ENCODE measurements at places on chromosomes 5 and 9.

- no peak for DNase-seq
Measured at GRCh38 chr5:62333250-62333794, 27.3 kb downstream of the KIF2A start.

- no peak for DNase-seq
Measured at GRCh38 chr9:104984121-104984520, 56.2 kb upstream of the ABCA1 start.

DNA sequence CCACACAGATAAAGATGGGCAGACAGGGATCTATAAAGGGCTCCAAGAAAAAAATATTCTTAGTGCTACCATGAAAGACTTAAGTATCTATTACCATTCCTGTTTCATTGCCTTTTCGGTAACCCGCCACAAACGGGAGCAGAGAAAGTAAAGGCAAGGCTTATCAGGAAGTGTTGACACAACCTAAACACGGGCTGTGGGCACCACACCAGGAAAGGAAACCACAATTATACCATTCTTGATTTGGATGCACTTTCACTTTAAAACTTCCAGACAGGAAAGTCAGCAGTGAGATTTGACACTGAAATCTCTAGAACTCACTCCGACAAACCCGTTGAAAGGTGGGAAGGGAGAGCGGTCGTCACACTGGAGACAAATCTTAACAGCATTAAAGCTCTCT is 6.5 kb downstream of the TLE1 start:
- DNase-seq, result no peak

DNA sequence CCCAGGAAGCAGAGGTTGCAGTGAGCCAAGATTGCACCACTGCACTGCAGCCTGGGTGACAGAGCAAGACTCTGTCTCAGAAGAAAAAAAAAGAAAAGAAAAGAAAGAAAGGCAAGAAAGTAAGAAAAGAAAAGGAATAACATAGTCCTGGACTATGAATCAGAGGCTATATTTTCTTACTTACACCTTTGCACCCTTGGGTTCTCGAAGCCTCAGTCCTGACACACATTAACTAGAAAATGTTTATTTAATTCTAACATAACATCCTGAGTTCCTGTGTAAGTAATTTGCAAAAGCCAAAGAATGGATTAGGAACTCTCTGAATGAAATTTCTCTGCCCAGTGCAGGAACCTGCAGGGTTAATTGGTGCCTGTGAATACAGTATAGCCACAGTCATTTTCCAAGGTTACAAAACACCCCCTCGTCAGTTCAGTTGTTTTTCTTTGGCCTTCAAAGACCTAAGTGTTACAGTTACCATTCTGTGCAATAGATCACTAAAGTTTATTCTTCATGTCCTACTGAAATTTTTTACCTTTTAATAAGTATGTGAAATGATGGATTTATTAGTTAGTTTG is 147.6 kb downstream of the SV2C start:
- no peak for DNase-seq

DNA sequence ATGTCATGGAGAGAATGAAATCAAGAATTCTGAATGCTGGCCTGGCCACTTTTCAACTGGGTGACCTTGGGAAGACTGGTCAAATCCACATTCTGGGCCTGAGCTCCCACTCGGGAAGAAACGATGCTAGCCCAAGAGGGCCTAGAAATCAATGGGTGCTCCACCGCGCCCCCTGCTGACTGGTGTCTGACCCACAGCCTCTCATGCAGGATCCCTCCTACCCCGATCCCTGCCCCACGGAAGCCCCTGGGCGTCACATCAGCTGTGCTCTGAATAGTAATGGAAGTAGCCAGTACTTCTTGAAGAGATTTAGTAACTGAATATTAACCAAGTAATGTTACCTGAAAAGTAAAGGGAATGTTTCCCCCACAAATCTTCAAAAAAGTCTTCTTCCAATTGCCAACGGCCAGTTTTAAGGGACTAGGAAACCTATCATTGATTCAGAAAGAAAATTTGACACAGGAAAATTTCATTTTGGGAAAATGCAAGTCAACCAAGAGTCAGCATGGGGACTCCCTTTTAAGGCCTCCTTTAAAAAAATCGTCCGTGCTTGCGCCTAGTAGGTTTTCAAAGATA is 43.9 kb downstream of the CRB2 start:
- DNase-seq, result no peak

GRCh38 chr5:168155585-168155984 is 135.9 kb upstream of the WWC1 start:
- no peak for DNase-seq

DNA sequence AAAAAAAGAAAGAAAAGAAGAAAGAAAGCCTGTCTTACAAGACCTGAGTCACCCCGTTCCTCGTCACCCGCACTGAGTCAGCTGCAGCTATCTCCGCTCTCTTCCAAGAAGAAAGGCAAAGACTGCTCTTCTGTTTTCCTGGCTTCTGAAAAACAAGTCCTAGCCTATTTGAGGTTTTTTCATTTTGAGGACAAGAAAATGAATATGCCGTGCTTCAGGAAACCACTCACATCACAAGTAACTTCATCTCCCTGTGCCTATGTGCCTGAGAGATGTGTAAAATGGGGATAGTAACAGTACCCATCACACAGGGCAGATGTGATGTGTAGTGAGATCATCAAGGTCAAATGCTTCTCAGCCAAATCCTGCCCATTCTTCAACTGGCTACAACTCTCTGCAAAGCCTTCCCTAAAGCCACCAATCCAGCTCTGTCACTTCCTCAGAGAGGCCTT is 78.4 kb downstream of the GLDC start:
- no peak for DNase-seq

DNA sequence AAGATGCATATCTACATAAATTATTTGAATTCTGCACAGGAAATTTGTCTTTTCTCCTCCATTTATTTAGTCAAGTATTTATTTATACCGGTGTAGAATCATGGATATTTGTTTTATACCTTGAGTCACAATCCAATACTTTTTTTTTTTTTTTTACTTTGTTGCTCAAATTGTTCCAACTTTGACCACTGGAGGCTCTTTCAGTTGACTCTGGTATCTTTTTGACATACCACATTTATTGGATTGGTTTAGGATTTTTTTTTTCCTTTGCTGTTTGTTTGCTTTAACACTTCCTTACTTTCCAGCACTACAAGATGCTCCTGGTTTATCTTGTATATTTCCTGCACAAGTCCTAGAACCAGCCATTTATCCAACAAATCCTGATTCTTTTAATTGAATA is 543.1 kb upstream of the RIOK2 start:
- DNase-seq, result no peak

- peak; percentile 16 for DNase-seq
Measured at GRCh38 chr9:89778100-89779090, 173.6 kb downstream of the GADD45G start.

- DNase-seq, result no peak
Measured at GRCh38 chr5:170552621-170553115, 48.8 kb downstream of the KCNIP1 start.

DNA sequence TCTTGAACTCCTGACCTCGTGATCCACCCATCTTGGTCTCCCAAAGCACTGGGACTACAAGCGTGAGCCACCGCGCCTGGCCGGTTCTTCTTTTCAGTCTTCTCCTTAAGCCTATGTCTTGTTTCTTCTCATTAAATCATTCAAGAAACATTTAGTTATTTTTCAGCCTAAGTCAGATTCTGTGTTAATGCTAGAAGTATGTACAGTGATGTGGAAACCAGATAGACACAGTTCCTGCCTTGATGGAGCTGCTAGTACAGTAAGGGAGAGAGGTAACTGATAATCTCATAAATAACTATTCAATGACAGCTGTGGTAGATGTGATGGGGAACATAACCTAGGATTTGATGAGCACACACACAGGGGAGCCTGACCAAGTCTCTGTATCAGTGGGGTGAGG is 46.3 kb upstream of the NR3C1 start:
- DNase-seq, result no peak

DNA sequence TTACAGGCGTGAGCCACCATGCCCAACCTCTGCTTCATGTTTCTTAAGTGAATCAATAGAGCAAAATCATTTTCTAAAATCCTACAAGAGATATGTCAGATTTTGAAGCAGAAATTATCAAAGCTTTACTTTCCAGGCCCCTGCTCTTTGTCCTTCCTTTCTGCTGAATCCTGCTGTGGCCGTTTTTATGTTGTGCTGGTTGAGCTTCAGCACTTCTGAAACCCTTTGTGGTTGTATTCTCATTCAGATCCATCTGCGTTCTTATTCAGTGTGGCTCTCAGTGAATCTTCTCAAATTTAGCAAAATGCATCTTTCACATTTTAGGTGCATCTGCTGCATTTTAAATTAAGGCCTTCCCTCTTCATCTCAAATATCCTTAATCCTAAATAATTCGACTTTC is 26.0 kb downstream of the JMY start:
- no peak for DNase-seq

- DNase-seq, result peak; percentile 74
Measured at GRCh38 chr9:4985386-4986266, 554 bp downstream of the JAK2 start.

- DNase-seq, result no peak
Measured at GRCh38 chr9:91783876-91784672, 166.0 kb downstream of the ROR2 start.

DNA sequence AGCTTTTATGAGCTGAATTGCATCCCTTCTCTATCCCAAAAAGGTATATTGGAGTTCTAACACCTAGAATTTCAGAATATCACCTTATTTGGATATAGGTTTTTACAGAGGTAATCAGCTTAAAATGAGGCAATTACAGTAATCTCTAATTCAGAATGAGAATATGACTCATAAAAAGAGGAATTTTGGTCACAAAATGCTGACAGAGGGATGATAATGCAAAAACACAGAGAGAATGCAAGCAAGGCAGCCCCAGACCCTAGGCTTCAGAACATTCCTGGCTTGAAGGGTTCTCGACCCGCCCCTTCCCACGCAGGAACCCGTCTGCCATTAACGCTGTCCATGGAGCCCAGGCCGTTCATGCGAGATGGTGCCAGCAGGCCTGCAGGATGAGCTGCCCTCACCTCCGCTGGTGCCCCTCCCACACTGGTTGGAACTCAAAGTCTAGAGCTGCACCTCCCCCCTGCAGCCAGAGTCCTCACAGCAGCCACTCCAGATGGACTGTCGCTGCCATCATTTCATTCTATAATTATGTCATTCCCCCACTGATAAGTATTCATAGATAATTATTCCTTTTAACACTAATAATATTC is 1173.4 kb upstream of the ACO1 start:
- DNase-seq, result no peak

DNA sequence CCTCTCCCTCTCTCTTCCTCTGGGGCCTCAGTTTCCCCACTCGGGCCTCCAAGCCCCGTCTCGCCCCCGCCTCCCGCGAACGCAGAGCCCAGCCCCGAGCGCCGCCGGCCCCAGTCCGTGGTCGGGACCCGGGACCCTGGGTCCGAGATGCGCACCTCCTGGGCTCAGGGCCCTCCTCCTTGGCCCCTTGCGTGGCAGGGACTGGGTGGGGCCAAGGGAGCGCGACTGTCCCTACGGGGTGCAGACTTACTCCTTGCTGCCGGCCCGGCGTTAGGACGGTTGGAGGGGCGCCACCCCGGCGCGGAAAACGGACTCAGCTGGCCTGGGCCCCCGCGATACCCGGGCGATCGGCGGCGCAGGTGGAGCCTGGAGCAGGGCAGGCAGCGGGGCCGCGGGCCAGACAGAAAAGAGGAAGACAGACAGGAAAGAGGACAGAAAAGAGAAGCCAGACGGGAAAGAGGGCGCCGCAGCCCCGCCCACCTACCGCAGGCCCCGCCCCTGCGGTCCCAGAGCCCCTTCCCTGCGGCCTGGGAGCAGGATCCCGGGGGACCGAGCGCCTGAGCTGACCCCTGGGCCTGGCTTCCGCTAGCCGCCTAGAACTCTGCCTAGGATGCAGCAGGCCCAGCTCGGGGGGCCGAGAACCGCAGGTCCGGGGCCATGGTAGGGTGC is at the start of gene GBGT1:
Gene GBGT1 (minus strand): TSS at position 411 of the 669 bp plus-strand sequence. CDS start 1,502 bp downstream, outside the sequence.
- DNase-seq, result peak; percentile 6

DNA sequence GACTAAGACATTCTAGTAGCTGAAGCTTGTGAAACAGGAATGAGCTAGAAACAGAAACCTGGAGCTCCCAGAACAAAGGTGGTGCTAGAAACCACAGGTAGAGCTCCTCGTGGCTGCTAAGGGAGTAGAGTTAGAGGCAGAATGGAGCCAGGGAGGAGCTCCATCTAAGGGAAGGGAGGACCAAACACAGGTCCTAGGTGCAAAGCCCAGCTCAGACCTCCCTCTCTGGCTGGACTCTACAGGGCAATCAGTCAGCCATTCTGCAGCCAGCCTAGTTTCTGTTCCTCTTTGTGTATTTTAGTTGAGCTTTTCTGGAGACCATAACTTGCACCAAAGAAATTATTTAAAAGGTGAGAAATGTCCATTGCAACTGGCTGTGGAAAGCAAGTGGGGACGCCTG is 70.4 kb downstream of the CRB2 start:
- no peak for DNase-seq

- DNase-seq, result no peak
Measured at GRCh38 chr9:134835448-134835847, 45.2 kb upstream of the FCN2 start.

DNA sequence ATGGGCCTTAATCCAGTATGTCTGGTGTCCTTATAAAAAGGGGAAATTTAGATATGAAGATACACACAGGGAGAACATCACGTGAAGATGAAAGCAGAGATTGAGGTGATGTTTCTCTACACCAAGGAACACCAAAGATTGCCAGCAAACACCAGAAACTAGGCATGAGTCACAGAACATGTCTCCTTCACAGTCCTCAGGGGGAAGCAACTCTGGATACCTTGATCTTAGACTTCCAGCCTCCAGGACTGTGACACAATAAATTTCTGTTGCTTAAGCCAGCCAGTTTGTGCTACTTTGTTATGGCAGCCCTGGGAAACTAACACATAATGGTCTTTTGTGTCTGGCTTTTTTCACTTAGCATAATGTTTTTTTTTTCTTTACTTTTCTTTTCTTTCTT is 41.2 kb upstream of the STRBP start:
- no peak for DNase-seq

GRCh38 chr5:86442036-86442745 is 175.6 kb upstream of the COX7C start:
- no peak for DNase-seq

- peak; percentile 55 for DNase-seq
Measured at GRCh38 chr5:82560561-82560960, 282.4 kb upstream of the RPS23 start.

DNA sequence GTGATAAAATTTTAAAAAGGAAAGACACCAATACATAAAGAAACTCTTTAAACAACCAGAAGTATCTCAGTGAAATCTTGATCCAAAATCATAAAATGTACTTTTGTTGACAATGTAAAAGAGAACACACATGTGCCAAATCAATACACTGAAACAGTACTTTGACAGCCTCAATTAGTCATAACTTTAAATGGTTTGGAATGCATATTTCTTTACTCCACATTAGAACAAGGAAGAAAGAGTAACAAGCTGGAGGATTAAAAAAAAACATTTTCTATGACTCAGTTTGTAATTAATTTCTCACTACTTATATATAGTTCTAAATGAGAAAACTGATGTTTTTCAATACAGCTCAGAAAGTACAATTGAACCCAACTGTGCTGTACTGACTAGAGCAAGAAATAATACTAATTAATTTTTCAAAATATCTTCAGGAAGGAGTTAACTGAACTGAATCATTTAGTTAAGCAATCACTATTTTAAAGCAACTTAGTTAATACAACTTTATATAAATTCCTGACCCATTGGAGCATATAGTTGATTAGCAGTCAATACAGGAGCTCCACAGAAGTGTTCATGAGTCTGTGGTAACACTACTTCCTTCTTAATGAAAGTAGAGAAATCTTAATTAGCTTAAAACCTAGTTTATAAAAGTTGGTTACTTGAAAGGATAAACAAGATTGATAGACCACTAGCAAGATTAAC is 101.0 kb downstream of the NR3C1 start:
- DNase-seq, result no peak

- DNase-seq, result no peak
Measured at GRCh38 chr5:134524826-134525682, at the start of gene JADE2. Gene JADE2, plus strand, starts transcription at chr5:134525670. Its CDS starts 10,188 bp downstream, at chr5:134535858.

- DNase-seq, result no peak
Measured at GRCh38 chr9:20208961-20209371, 413.3 kb downstream of the MLLT3 start.

All from NCI-H1092 treated with DMSO at 0.1 percent for 48 hours (cell line).